Brain microvascular endothelial cell (primary cell): ENCODE measurements at places on chromosomes 1 and 21.

GRCh38 chr1:229114850-229115365 is 156.0 kb upstream of the RAB4A start:
- no peak for DNase-seq

DNA sequence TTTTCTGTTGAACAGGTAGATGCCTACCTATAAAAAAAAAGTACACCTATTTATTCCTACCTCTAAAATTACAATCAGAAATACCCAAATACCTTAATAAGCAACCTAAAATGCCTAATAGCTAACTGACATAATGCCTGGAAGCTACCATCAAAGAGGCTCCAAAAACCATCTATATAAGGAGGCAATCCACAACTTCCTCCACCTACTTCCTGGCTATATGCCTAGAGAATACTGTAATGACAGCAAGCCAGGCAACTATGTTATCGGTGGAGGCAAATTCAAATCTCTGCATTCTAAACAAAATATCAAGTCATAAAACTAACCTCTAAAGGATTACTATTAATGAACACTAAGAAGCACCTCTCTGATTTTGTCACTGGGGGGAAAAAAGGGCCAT is 10.1 kb downstream of the ZNF644 start:
- peak; percentile 23 for DNase-seq

DNA sequence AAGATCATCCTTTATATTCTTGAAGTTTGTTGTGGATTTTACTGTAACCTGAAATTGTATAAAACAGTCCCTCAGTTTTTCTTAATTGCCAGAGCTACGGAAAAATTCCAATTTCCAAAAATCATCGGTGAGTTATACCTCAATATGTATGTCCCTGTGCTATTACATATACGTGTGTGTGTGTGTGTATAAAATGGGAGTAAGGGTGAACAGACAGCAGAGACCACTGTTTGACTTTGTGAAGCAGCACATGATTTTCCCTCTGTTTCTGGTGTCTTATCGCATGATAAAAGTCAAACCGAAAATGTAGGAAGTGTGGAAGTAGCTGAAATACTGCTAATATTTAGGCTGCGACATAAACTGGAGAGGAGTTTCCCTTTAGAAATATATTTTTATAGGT is 1.2 kb downstream of the OR2T1 start:
- no peak for DNase-seq

DNA sequence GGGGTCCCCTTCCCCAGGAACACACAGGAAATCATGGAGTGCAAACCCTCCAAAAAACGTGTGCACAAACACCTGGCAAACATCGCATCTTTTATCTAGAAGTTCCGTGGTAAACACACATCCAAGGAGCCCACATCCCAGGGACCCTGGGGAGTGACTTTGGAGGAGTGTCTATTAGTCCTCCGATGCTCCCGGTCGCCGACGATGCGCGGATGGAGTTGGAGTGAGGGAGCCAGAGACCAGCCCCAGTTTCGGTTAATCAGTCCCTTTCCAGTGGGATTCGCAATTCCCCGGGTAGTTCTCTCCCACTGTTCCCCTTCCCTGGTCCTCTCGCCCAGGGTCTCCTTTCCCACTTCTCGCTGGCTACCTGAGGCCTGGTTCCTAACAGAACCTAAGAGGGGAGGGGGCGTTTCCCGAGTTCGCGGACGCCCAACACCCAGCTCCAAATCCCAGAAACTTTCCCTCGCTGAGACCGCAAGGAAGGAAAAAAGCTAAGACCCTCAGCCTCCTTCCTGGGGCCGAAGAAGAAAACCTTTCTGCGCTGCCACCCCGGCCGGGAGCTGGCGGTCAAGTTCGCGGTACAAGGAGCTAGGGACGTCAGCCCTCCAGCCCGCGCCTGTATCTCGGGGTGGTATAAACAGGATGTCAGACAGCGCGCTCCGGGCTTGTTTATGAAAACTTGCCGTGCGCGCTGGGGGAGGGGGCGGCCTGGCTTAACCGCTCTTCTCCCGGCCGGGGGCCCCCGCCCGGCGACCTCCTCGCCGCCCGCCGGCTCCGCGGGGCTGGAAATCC is 787 bp downstream of the JAK1 start:
- DNase-seq, result peak; percentile 40

- DNase-seq, result peak; percentile 32
Observed at GRCh38 chr1:214967865-214968575, 114.5 kb upstream of the KCNK2 start.

GRCh38 chr1:106700211-106700610 is 356.3 kb upstream of the PRMT6 start:
- no peak for DNase-seq

GRCh38 chr1:43308635-43309404 is 8.0 kb downstream of the TIE1 start:
- DNase-seq, result no peak

GRCh38 chr1:32962248-32962896 is 2.2 kb downstream of the RNF19B start:
- DNase-seq, result no peak

DNA sequence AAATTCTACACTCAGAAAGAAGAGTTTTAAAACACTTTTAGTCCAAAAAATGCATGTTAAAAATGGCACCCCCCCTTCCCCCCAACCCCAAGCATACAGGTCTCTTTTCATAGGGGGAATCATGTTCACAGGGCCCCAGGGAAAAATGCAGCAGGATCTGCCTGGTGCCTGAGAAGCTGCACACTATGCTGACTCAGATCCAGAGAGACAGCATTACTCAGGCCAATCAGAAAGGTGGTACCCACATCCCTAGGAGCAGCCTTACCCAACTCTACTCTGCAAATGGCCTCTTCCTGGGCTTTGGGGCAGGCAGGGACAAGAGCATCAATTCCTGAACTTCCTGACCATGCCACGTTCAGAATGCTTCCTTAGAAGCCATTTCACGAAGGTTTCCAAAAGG is 119.0 kb downstream of the HIVEP3 start:
- DNase-seq, result no peak
